ENCODE measurements at places on chromosomes 2 and 18. TPM values are rescaled to one million over a fixed set of nuclear protein-coding genes. Genes with fewer than 3 reads are reported as not detected.

FIGN gene
- not detected for total RNA-seq

SGPP2 gene
- 20.3 TPM for total RNA-seq

MROH2A gene
- not detected for total RNA-seq

STRADB gene
- 18.5 TPM for total RNA-seq

Data from activated CD4-positive, alpha-beta memory T cell treated with anti-CD3 and anti-CD28 coated beads for 36 hours (primary cell).